AG04450 (cell line): ENCODE measurements at places on chromosomes 4 and X. TPM values are rescaled to one million over a fixed set of nuclear protein-coding genes. Genes with fewer than 3 reads are reported as not detected.

The POLN gene
- polyA plus RNA-seq, result 0.35 and 0.42 TPM in 2 replicates

- DNase-seq, result no peak
Measured at GRCh38 chr4:16122784-16123183, 39.0 kb upstream of the PROM1 start.

DNA sequence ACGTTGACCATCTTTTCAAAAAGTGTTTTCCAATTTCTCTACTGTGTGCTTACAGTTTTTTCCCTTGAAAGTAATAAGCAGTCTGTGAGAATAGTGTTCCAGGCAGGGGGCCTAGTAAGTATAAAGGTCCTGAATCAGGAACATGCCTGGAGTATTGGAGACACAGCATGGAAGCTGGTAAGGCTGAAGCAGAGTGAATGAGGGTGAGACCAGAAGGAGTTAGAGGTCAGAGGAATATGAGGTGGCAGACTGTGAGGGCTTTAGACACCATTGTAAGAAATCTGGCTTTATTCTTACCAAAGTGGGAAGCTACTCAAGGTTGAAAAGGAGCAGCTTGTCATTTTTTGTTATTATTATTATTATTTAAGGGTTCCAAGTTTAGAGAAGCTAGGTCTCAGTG lies 107.4 kb downstream of the CT47B1 start:
- no peak for DNase-seq

- no peak for DNase-seq
Measured at GRCh38 chrX:119156241-119156640, 28.6 kb upstream of the KIAA1210 start.
